ENCODE measurements at places on chromosomes 11 and 22.

DNA sequence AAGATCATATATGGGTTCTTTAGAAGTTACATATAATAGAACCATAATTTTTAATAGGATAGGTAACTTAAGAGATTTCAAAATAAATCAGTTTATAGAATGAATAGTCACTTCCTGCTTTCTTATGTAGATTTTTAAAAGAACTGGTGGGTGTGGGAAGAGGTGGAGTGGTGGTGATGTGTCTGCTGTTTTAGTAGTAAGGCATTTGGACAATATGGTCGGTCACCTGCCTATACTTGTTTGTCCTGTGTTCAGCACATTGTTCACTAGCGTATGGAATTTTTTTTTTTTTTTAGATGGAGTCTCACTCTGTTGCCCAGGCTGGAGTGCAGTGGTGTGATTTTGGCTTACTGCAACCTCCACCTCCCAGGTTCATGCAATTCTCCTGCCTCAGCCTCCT is 39.3 kb downstream of the CCDC81 start:
- DNase-seq = no peak

- DNase-seq = no peak
Measured at GRCh38 chr11:11984563-11984962, 23.9 kb downstream of the DKK3 start.

- no peak for DNase-seq
Measured at GRCh38 chr22:49694462-49695260, 133.0 kb downstream of the BRD1 start.

GRCh38 chr11:15118431-15118830 is 3.7 kb downstream of the INSC start:
- DNase-seq = peak; percentile 58

Measured in activated CD4-positive, alpha-beta T cell treated with anti-CD3 and anti-CD28 coated beads, Interleukin-2, Interleukin-4, amounts not matched to agents 100 ng/mL and 50 ng/mL, durations not matched to agents 16 hours and 8 hours (primary cell).